Ascending aorta (tissue), 2 donors: ENCODE measurements at places on chromosomes 4 and X.

DNA sequence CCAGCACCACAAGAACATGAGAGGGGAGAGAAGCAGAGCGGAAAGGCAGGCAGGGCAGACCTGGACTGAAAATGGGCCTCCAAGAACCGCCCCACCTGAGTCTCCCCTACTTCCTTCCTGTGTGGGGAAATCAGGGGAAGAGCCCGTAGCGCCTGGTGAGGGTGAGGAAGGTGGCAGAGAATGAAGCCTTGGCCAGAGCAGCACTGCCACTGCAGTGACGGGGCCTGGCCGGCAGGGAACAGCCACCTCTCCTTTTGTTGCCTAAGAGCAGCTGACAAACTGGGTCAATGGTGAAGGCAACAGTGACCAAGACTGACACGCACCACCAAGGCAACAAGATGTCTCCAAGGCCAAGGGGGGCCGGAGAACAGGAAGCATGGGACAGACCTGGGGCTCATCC is 58.4 kb upstream of the CBR4 start:
- no peak overlapping the region for H3K27ac ChIP-seq
- H3K4me1 ChIP-seq, result peaks cover 12% of the 10 kb centered on the region
- H3K36me3 ChIP-seq, result no peaks in the 10 kb centered on the region
- no peaks in the 10 kb centered on the region for H3K27me3 ChIP-seq
- DNase-seq, result no peak

GRCh38 chr4:4859325-4859798 is at the start of gene MSX1:
Gene MSX1 (plus strand): TSS chr4:4859665. CDS start chr4:4859900, 235 bp downstream.
- DNase-seq, result peak; percentile 47
- H3K36me3 ChIP-seq, result no peaks in the 10 kb centered on the region
- peak within 1 kb of the TSS; percentile 73 for H3K4me3 ChIP-seq
- H3K27ac ChIP-seq, result peak within 1 kb of the TSS; percentile 15
- H3K27me3 ChIP-seq, result peaks cover 15% of the 10 kb centered on the region

GRCh38 chrX:117707948-117708743 is 408.5 kb downstream of the KLHL13 start:
- no peak overlapping the region for H3K4me3 ChIP-seq
- no peaks in the 10 kb centered on the region for H3K4me1 ChIP-seq
- DNase-seq, result no peak
- H3K36me3 ChIP-seq, result no peaks in the 10 kb centered on the region

DNA sequence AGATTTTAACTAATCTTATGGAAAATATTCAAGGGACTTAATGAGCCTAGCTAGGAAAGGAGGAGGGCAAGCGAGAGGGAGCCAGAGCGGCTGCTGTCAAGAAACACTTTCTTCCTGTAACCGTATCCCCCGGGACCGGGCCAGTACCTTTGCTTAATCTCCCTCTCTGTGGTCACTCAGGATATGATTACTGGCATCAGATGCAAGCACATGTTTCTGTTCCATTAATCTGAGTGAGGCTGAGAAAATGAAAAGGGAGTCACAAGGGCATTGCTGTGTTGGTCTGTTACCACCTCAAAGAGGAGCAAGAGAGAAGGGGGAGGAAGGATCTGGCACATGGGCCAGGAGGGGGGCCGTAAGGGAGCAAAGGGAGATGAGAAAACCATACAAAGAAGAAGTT is 356.7 kb upstream of the GATB start:
- H3K36me3 ChIP-seq, result no peaks in the 10 kb centered on the region
- no peak overlapping the region for H3K27ac ChIP-seq
- no peak for DNase-seq
- H3K27me3 ChIP-seq, result no peaks in the 10 kb centered on the region
- H3K4me3 ChIP-seq, result no peak overlapping the region

GRCh38 chr4:82591592-82591991 is 29.8 kb upstream of the TMEM150C start:
- no peak overlapping the region for H3K4me3 ChIP-seq
- H3K27me3 ChIP-seq, result no peaks in the 10 kb centered on the region
- no peaks in the 10 kb centered on the region for H3K36me3 ChIP-seq
- H3K27ac ChIP-seq, result no peak overlapping the region
